Stimulated activated CD8-positive, alpha-beta memory T cell treated with anti-CD3 and anti-CD28 coated beads, Interleukin-4, amount 100 ng/mL, for 1 hour (primary cell): ENCODE measurements at places on chromosomes 4 and X.

GRCh38 chr4:188903986-188904385, 764.7 kb downstream of the TRIML1 start:
- no peak for DNase-seq

DNA sequence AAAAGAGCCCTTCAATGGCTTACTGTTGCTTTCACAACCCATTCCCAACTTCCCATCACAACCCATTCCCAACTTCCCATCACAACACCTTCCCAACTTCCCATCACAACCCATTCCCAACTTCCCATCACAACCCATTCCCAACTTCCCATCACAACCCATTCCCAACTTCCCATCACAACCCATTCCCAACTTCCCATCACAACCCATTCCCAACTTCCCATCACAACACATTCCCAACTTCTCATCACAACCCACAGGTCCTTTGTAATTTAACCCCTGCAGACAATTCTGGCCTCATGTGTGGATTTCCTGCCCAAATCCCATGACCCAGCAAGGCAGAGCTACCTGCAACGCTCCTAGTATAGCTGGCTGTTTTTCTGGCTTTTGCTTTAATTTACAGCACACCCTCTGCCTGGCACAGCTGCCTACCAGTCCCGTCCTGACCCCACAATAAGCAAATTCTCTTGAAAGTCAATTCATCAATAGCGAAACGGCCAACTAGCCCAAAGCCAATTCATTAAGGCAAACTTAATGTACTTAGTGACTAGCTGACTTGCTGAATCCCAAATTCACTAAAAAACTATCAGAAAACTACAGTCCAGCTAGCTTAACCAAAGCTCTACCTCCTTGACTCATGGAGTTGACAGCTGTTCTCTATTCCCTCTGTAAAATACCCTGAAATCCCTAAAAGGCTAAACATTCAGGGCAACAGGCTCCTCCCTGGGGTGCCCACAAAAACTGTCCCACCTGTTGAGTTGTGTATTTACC, 75.6 kb downstream of the AFAP1 start:
- no peak for DNase-seq

DNA sequence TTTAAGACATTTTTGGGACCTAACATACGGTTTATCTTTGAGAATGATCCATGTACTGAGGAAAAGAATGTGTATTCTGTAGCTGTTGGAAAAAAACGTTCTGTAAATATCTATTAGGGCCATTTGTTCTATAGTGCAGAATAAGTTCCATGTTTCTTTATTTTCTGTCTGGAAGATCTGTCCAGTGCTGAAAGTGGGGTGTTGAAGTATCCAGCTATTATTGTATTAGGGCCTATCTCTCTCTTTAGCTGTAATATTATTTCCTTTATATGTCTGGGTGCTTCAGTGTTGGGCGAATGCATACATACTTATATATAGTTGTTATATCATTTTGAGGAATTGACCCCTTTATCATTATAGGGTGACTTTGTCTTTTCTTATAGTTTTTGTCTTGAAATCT, 24.7 kb downstream of the MAGEC1 start:
- no peak for DNase-seq

DNA sequence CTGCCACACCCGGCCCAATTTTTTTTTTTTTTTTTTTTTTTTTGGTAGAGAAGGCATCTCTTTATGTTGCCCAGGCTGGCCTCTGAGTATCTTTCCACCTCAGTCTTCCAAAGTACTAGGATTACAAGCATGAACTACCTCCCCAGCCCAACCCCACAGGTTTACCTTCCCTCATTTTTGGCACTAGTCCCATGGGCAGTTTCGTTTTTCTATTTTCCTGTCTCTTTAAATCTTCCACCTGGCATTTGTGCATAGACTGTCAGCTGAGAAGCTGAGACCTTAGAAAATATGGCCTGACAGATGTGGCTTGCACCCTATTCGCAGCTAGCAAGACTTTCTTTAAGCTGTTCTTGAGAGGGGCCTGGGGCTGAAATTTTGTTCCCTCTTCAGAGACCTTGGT, 27.9 kb downstream of the TNIP2 start:
- DNase-seq = no peak

DNA sequence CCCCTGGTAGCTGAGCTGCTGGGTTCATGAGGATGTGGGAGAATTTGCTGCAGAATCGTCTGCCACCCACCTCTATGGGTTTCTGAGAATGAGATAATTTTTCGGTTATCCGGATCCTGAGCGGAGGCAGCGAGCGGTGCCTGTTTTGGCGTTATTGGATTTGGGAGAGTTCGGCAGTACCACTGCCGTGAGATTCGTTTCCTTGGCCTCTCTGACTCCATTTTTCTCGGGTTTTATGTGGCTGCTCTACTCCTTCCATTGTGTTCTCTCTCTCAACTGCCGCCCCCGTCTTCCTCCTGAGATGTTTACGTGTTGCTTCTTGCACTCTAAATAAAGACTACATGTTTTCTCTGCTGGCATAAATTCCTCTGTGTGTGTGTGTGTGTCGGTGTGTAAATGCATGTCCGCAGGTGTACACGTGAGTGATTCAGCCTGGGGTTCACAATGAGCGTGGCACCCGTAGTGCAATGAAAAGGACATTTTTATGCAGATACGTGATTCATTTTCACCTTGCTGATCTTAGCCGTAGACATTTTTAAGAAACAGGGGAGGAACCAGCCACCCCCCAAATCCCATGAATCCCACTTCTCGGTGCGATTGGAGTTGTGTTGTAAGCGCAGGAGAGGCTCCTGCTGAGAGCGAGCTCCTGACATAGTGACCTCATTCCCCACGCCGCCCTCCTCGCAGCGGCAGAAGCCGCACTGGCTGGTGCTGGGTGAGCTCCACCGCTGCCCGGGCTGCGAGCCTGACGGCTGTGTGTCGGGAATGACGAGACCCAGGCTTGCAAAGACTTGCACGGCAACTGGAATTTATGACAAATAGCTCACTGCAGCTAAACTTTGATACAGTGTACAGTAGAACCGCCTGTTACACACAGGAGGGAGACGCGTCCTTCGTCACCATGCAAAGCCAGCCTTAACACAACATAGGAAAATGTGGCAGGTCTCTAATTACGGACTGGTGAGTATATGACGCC, 82.2 kb downstream of the STOX2 start:
- no peak for DNase-seq

GRCh38 chr4:7201420-7202305, 9.3 kb downstream of the SORCS2 start:
- DNase-seq = no peak

DNA sequence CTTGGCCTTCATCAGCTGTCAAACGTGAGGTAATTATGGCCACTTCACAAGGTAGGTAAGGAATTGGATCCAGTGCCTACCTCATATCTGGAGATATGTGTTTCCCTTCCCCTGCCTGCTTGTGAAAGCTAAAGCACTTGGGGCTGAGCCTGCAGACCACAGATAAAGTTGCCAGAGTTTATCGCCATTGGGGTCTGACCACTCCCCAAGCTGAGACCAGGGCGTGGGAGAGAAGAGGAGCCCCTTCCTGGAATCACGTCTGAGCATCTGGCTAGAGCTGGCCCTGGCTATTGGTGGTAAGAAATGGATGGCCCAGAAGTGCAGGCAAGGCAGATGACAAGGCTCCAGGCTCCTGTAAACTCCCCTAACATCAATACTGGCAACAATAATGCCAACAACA, 2.7 kb downstream of the ALAS2 start:
- no peak for DNase-seq

DNA sequence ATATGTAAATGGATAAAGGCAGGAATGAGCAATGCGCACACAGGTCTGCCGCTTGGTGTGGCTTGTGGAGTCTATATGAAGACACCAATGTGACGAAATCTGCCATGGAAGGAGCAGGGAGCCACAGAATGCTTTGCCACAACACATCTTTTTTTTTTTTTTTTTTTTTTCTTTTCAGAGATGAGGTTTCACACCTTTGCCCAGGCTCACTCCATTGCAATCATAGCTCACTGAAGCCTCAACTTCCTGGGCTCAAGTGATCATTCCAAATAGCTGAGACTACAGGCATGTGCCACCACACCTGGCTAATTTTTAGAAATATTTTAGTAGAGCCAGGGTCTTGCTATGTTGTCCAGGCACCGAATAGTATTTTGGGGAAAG, 17.4 kb upstream of the SLC34A2 start:
- DNase-seq = no peak

GRCh38 chrX:41142130-41142910, 57.1 kb downstream of the USP9X start:
- no peak for DNase-seq

DNA sequence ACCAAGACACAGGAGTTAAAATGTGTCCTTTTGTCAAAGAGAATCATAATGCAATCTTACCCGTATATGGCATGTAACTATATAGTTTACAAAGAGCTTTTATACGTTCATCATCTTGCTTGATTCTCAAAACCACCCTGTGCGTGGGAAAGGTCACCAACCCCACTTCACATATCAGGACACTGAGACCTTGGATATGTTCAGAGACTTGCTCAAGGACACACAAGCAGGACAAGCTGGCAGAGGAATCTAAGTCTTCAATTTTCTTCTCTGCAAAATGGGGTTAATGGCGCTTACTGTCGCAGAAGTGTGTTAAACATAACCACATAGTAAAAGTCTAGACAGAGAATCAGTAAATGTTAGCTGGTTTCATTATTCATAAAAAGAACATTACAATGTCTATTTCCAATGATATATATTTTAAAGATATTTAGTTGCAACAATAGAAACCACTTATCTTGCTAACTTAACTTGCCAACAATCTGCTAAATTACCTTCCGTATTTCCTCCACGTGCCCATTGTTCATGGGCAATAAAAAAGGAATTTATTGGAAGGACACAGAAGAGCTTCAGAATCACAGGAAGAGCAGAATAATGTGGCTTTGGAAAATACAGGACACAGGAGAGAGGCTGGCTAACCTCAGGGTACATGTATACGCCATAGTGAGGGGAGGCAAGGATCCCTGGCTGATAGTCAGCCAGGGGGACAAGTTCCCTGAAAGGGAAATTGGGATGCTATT, 64.6 kb upstream of the TAPT1 start:
- DNase-seq = no peak

DNA sequence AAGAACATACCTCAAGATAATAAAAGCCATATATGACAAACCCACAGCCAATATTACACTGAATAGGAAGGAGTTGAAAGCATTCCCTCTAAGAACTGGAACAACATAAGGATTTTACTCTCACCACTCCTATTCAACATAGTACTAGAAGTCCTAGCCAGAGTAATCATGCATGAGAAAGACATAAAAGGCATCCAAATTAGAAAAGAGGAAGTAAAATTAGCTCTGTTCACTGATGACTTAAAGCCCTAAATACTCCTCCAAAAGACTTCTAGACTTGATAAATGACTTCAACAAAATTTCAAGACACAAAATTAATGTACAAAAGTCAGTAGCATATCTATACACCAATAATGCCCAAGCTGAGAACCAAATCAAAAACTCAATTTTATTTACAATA, 235.7 kb downstream of the NKX6-1 start:
- no peak for DNase-seq

DNA sequence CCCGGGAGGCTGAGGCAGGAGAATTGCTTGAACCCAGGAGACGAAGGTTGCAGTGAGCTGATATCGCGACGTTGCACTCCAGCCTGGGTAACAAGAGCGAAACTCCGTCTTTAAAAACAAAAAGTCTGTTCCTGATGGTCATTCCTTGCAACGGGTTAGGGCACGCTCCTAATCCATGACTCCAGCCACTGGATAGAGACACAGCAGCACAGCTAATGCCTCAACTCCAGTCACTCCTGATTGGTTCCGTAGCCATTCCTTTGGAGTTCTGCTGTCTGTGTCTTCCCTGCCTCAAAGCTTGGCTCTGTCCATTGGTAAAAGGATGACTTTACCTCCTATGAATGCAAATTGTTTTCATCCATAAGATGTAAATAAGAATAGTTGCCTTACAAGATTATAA, 44.3 kb upstream of the FAM9A start:
- DNase-seq = no peak

DNA sequence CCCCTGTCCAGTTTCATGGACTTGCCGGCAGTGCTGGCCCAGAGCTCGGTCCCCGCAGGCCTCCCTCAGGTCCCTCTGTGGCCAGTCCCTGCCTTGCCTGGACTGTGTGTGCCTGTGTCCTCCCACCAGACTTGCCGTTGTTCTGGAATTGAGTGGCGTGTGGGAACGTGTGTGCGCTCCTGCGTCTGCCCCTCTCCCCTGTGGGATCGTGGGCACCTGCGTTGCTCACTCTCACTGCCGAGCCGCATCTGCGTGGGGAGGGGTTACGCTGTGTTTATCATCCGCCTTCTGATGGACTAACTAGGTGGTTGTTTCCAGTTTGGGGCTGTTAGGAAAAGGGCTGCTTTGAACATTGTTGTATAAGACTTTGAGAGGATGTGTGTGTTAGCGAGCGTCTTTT, 21.2 kb downstream of the PCGF3 start:
- no peak for DNase-seq

- DNase-seq = no peak
These were observed 79.6 kb upstream of the C1QTNF7 start for GRCh38 chr4:15348236-15348635.

GRCh38 chr4:121182296-121182695, 18.2 kb upstream of the TNIP3 start:
- DNase-seq = no peak

DNA sequence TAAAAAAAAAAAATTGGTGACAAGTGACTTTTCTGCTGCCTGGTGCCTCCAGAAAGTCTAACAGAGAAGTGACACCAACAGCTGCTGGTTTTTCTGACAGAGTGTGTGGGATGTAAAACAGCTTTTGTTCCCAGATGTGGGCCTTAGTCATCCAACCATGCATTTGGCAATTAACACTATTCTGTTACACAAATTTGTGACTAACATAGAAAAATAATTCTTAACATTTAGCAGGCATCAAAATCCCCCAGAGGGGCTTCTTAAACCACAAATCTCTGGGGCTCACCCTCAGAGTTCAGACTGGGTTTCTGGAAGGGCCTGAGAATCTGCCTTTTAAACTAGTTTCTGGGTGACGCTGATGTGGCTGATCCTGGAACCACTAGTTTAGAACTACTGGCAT, 100.5 kb upstream of the PCDH7 start:
- DNase-seq = no peak

- DNase-seq = no peak
These were observed 58.2 kb upstream of the NKAP start for GRCh38 chrX:120001787-120002186.

GRCh38 chr4:76055016-76055415, 19.1 kb upstream of the CXCL11 start:
- no peak for DNase-seq

GRCh38 chrX:148215726-148216125, 234.6 kb downstream of the FMR1NB start:
- DNase-seq = no peak

- no peak for DNase-seq
These were observed 476.4 kb upstream of the HS3ST1 start for GRCh38 chr4:11904846-11905739.

DNA sequence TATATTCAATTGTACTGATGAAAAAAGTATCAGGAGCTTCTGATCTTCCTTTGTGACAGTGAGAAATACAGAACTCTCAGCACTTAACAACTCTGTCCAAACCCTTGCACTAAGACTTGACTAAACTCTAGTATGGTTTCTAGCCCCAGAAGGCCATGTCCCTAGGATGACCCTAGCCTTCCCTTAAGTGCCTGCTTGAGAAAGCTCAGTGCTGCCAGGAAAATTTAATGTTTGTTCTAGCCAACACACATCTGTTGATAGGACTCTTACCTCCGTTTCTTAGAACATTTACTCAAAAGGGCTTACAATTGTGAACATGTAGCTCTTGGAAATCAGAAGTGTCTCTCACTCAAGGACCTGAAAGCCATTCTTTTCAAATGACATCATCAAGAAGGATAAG, 1055.2 kb upstream of the FTHL17 start:
- no peak for DNase-seq
